ENCODE measurements at places on chromosomes 3 and 15.
A peak's percentile ranks its signal among the peaks of the same experiment; 100 is the strongest.

DNA sequence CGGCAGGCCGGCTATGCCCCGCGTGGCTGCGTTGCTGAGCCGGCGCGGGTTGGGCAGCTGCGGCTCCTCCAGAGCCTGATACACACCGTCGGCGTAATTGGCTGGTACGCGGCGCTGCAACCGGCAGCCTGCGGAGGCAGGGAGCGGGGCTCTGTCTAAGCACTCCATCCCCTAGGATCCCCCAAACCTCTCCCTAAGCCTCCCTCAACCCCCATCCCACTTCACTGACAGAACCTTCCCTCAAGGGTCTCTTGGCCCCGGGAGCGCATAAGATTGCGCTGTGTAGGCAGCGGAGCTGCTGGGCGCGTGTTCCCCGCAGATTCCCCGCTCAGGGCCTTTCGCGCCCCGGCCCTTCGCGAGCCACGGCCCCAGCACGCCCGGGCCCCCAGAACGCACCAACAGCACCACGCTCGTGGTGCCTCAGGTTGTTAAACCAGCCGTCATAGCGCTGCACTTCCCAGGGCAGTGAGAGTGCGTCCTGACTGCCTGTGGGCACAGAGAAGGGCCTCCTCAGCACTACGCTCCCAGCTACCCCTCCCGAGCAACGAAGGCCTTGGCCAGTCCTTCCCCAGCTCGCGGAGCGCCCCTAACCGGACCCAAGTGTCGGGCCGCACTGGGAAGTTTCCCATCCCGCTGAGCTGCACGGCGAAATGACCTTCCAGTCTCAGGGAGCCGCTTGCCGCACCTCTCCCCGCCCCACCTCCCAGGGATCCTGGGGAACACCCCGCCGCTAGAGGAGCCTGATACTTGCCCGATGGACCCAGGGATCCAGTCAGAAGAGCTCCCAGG, 1.2 kb downstream of the DUOX2 start:
- no peak for DNase-seq

GRCh38 chr15:99073008-99073717, 31.7 kb upstream of the SYNM start:
- DNase-seq = no peak

GRCh38 chr3:122774564-122774963, 19.1 kb downstream of the HSPBAP1 start:
- DNase-seq = no peak

DNA sequence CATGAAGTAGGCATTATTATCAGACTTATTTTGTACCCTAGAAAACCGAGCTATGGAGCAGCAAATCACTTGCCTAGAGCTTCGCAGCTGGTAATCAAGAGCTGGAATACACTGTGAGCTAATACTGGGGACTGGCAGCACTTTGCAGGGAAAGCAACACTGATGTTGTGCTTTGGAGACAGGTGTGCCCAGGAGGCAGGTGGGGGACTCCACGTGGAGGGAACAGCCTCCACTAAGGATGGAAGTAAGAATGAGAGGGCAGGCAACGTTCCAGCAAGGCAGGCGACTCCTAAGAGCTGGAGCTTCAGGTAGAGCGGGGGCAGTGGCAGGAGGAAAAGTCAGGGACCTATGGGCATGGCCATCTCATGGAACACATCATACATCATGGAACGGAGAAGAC, 300.5 kb upstream of the IGF1R start:
- DNase-seq = no peak

GRCh38 chr3:142904639-142905436, 16.0 kb upstream of the PCOLCE2 start:
- DNase-seq = no peak

- DNase-seq = no peak
Observed at GRCh38 chr3:135076341-135076740, 281.3 kb downstream of the EPHB1 start.

DNA sequence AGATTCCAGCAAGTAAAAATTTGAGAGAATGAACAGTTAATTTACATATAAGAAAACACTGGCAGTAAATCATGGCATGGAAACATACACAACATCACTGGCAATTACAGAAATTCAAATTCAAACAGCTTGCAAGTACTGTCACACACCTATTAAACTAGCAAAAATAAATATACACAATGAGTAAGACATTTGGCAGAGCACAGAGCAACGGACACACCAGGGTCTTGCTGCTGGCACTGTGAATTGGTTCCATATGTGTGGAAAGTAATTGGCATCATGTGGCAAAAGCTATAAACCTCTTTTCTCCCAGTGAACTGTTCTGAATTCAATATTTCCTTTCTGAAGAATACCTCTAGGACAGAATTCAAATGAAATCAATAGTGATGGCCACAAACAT, 78.3 kb downstream of the LRRK1 start:
- DNase-seq = no peak

- no peak for DNase-seq
Observed at GRCh38 chr3:149738876-149739275, 13.4 kb downstream of the COMMD2 start.

GRCh38 chr3:108462899-108463298, 47.5 kb downstream of the MYH15 start:
- DNase-seq = no peak

GRCh38 chr3:13338231-13338630, 81.9 kb downstream of the NUP210 start:
- DNase-seq = no peak

- DNase-seq = no peak
Observed at GRCh38 chr15:76328106-76328696, 8.4 kb upstream of the ISL2 start.

- DNase-seq = no peak
Observed at GRCh38 chr3:182971637-182972036, 8.7 kb downstream of the DCUN1D1 start.

- DNase-seq = no peak
Observed at GRCh38 chr15:87816811-87817210, 439.7 kb downstream of the NTRK3 start.

DNA sequence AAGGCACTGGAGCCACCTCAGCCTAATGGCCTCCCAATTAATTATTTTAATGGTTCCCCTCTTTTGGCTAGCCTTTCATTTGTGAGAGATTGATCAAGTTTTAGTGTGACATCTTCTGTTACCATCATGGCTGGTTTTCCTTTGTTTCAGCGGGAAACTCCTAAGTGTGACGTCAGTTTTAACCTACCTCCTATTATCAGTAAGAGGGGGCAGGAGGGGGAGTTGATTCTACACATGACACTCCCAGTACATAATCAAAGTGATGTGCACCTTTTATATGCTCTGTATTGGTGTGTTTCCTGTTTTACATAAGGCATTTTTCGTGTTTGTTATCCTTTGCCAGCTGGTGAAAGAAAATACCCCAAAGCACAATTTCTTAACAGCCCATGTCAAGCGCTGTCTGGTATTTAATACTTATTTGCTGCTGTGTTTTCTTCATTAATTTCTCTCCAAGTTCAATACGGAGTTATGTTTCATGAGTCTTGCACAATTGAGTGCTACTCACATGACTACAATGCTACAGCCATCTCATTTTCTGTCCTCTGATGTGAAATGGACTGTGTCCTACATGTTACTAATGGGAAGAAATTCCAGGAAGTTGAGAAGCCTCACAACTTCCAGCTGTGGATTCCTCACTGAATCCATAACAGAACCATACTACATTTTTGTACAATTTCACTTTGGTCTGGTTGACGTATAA, 52.2 kb upstream of the POLR2M start:
- no peak for DNase-seq

DNA sequence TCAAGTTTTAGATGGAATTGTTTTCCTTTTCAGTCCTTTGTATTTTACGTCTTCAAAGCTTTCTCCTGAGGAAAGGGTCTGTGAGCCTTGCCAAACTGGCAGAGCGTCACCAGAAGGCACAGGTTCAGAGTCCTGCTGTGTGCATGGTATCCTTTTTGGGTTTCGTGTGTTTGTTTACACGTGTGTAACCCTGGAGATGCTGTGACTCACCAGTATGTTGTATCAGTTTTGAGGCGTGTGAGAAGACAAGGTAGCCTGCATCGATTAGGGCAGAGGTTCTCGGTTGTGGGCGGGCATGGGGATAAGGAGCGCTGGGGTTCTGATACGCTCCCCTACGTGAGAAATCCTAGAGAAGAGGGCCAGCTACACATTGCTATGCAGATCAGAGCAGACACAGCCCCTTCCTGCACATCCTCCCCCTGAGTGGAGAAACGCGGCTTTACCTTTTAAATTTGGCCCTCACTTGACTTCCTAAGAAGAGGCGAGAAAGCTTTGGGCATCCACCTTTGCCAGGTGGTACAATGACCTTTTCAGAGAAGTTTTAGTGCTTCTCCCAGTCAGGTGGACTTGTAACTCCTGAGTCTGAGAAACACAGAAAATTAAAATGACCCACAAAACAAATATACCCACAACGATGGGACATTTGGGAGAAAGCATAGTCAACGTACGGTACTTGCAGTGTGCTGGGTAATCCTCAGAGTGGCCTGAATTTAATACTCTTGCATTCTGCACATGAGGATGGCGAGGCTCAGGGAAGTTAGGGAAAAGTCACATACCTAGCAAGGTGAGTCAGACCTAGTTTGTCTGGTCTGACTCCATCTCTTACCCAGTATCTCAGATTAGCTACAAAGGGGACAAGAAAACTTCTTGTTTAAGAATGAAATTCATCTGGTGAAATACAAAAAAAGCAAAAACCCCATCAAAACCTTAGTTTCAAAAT, 38.1 kb downstream of the TRAK1 start:
- DNase-seq = no peak

DNA sequence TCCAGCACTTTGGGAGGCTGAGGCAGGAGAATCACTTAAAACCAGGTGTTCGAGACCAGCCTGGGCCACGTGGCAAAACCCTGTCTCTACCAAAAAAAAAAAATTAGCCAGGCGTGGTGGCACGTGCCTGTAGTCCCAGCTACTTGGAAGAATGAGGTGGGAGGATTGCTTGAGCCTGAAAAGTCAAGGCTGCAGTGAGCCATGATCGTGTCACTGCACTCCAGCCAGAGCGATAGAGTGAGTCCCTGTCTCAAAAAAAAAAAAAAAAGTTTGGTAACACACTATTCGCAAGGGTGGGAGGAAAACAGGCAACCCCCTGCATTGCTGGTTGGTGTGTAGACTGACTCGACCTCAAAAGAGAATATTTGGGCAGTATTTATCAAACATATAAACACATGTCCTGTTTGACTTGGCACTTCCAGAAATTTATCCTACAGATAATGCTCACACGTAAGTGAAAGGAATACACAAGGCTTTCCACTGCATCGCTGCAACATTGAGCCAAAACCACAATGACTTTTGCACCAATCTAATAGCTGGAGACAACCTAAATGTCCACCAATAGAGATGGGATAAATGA, 3.1 kb upstream of the ANPEP start:
- DNase-seq = no peak

DNA sequence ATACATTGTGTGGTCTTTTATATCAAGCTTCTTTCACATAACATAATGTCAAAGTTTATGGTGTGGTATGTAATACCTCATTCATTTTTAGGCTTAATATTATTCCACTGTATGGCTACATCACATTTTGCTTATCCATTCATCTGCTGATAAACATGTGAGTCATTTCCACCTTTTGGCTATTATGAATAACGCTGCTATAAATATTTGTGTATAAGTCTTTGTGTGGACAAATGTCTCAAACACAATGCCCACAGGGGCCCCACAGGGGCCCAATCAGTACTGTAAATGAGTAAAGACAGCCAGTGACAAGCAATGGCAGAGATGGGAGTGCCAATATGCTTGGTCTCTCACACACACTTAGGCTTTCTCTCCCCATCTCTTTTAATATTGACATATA, 54.2 kb downstream of the PIK3R4 start:
- no peak for DNase-seq

- no peak for DNase-seq
Observed at GRCh38 chr15:92811148-92811913, 88.8 kb upstream of the CHD2 start.

DNA sequence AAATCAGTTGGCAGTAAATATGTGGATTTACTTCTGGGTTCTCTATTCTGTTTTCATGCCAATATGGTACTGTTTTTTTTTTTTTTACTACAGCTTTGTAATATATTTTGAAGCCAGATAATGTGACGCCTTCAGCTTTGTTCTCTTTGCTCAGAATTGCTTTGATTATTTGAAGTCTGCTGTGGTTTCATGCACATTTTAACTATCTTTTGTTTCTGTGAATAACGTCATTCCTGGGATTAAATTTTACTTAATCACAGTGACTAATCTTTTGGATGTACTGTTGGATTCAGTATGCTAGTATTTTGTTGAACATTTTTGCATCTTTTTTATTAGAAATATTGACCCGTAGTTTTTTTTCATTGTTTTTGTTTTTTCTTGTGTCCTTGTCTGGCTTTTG, 576.5 kb downstream of the ZNF385D start:
- DNase-seq = no peak

GRCh38 chr3:45807681-45808540, 11.6 kb upstream of the SLC6A20 start:
- no peak for DNase-seq

GRCh38 chr3:98972155-98972554, 70.7 kb upstream of the DCBLD2 start:
- DNase-seq = no peak

DNA sequence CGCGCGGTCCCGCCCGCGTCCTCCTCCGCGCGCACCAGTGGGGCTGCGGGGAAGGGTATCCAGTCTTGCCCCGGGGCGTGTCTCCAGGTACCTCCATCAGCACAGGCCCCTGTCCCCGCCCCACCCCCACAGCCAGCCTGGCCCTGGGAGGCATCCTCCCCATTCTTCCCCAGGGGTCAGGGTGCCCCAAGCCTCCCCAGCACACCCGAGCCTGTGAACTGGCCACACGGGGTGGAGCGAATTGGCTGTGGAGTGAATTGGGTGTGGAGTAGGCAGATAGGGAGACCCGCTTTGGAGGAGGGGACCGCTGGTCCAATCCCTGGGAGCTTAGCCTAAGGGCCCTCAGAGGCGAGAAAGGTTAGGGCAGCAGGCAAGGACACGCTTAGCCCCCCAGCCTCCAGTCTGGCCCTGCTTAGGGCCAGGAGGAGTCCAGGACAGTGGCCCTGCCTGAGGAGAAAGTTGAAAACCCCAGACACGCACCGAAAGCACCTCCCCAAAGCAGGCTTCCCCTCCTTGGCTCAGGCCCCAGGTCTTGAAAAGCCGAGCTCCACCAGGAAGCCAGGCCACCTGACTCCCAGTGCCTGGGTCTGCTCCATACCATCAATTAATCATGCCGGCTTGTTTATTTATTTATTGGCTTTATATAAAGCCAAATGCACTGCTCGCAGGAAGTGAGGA, 107.7 kb upstream of the SLC6A11 start:
- DNase-seq = no peak

- DNase-seq = no peak
Observed at GRCh38 chr3:128405554-128406277, 61.0 kb downstream of the DNAJB8 start.

- no peak for DNase-seq
Observed at GRCh38 chr3:114379266-114379665, 85.4 kb downstream of the TIGIT start.

GRCh38 chr3:14548321-14548729, 8.2 kb upstream of the GRIP2 start:
- DNase-seq = peak; percentile 5

DNA sequence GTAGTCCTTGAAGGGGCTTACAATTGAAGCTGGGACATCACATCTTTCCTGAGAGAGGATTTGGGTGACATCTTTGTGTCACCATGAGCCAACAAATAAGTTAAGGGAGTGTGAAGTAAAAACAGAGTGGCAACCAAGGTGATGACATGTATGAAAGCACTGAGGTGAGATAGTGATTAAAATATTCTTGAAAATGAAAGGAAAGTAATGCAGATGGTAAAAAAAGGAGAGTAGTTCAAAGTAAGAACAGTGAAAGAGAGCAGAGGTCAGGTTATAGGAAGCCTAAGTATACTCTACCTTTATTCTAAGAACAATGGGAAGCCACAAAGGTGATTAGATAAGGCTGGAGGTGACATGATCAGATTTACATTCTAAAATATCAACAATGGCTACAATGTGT, 486.1 kb downstream of the DIPK2A start:
- no peak for DNase-seq

GRCh38 chr3:195916291-195916690, 7.9 kb upstream of the TNK2 start:
- DNase-seq = no peak
